Central memory CD4-positive, alpha-beta T cell (primary cell): ENCODE measurements at places on chromosomes 3 and 15.

DNA sequence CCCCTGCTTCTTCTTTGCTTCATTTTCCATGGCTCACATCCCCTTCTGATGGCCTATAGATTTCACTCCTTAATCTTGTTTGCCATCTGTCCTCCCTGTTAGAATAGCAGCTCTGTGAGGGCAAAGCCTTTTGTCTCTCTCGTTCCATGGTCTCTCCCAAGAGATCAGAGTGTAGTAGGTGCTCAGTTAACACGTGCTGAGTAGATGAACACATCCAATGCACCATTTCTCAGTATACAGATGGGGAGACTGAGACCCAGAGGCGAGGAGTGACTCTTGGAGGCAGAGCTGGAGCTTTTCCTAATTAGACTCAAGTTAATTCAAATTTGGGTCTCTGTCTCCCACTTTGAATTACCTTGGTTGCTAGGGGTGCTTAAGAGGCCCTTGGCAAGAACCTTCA lies 4.2 kb downstream of the PAQR5 start:
- DNase-seq, result no peak

GRCh38 chr3:128383316-128384235 lies 83.1 kb downstream of the DNAJB8 start:
- peak; percentile 2 for DNase-seq

DNA sequence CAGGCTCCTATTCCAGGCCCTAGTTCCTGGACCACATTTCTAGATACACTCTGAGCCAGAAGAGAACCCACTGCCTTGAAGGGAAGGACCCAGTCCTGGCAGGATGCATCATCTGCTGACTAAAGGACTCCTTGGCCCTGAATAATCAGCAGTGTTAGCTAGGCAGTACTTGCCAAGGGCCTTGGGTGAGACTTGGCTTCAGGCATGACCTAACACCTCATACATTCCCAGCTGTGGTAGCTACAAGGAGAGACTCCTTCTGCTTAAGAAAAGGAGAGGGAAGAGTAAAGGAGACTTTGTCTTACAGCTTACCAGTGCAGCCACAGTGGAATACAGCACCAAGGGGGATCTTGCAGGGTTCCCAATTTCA lies 26.4 kb downstream of the PEAK1 start:
- DNase-seq, result no peak

GRCh38 chr3:46542801-46543201 lies 23.3 kb downstream of the LRRC2 start:
- no peak for DNase-seq

DNA sequence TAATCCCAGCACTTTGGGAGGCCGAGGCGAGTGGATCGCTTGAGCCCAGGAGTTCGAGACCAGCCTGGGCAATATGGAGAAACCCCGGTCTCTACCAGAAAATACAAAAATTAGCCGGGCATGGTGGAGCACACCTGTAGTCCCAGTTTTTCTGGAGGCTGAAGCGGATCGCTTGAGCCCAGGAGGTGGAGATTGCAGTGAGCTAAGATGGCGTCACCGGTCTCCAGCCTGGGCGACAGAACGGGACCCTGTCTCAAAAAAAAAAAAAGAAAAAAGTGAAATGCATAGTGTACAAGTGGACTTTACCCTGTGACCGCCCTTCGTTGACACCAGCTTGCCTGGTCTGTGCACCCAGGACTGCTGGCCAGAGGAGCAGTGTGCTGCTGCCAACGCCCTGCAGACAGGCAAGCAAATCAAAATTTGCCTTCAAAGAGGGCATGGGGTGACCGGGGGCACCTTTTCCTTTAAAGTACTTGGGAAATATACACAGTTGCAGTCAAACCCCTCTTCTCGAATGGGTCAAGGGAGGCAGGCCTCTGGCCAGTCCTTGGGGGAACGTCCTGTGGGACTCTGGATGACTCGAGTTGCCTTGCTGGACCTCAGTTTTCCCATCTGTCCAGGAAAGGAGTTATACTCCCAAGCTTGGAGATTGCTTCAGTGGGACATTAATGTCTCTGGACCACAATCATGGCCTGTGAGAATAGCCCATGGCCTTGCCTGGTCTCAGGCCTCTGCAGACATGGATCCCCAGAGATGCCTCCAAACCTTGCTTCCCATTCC lies 1.0 kb downstream of the XYLB start:
- no peak for DNase-seq

DNA sequence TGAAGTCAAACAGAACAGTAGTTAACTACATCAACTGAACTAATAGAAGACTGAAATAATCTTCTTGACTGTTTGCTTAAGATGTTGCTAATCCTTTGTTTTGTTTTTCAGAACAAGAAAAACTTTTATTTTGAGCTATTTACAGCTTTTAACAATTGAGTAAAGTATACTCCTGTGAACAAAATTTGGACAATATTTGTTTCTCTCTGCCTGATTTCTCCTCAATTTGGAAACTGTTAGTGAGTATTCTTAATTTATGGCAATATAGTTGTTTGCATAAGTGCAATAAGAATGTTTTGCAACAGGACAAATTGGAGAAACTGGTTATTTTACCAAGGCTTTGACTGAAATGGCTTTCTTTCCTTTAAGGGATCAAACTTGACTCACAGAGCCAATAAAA lies 36.5 kb upstream of the ENTPD3 start:
- no peak for DNase-seq
